Right renal pelvis (tissue), 4 donors: ENCODE measurements at places on chromosomes 7 and 10.

DNA sequence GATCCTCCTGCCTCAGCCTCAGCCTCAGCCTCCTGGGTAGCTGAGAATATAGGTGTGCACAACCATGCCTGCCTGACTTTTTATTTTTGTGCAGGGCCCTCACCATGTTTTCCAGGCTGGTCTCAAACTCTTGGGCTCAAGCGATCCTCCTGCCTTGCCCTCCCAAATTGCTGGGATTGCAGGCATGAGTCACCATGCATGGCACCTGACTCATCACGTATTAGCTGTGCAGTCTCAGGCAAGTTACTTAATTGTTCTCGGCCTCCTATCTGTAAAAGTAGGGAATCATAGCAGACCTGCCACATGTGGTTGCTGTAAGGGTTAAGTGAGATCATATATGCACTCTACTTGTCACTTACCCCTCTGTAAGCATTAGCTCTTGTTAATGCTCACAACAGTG, 117.2 kb downstream of the ANLN start:
- DNase-seq, result no peak

- no peak for DNase-seq
These were observed 101.9 kb downstream of the EXOC4 start for GRCh38 chr7:133354546-133355324.

GRCh38 chr7:111274857-111275256, 183.9 kb downstream of the LRRN3 start:
- DNase-seq, result no peak

DNA sequence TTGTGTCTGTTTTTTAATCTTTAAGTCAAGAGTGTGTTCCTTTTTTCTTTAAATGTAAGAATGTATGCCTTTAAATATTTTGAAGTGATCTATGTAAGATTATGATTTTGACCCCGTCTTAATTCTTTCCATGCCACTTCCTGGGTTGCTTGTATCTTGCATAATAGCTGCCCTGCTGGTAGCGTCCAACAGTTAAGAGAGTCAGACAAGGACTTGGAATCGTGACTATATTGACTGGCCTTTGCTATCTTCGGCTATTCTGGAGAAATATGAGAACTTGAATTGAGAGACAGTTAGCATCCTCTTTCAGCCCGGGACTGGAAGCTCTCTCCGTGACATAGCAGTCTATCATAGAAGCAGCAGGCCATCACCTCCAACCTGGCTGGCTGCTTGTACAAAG, 13.0 kb downstream of the NRP1 start:
- DNase-seq, result no peak

DNA sequence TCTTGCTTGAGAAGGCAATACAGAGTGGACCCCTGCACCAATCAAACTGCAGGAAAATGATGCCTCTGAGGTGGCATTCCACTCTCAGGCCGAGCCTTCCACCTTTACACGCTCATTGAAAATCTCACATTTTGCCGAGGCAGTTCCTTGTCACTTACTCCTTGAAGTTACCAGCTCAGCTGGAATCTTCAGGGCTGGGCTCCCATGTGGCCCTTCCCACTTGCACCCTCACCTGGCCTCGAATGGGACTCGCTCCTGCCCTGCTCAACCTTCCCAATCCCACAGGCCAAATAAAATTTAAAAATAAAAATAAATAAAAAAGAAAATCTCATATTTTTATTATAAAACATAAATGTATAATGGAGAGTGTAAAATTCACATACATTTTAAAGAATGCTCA, 790.7 kb upstream of the COBL start:
- no peak for DNase-seq

GRCh38 chr10:84626397-84627087, 298.2 kb downstream of the CCSER2 start:
- no peak for DNase-seq

GRCh38 chr10:125762692-125763648, 12.7 kb downstream of the MMP21 start:
- no peak for DNase-seq

DNA sequence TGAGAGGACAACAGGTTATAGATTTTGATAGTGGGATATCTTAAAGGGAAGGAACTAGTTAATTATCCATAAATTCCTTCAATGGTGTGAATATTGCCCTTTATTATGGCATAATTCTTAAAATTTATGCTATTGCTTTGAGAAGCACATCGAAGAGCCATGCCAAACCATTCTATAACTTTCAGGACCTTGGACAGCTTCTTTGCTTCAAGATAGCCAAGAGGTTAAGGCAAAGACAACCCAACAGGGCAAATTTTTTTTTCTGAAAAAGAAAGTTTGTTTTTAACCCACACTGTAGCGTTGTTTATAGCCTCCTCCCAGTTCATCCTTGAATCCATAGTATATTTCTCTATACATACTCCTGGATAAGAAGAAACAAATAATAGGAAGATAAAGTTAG, 103.2 kb downstream of the NRG3 start:
- DNase-seq, result peak; percentile 38

- no peak for DNase-seq
These were observed 112.4 kb downstream of the KBTBD2 start for GRCh38 chr7:32779167-32779566.

DNA sequence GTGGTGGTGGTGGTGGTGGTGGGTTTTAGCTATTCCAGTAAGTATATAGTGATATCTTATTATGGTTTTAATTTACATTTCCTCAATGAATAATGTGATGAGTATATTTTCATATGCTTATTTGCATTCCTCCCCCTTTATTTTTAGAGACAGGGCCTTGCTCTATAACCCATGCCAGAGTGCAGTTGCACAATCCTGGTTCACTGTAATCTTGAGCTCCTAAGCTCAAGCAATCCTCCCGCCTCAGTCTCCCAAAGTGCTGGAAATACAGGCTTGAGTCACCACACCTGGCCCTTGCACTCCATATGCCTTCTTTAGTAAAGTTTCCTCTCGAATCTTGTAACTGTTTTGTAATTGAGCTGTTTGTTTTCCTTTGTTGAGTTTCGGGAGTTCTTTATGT, 577.7 kb upstream of the AUTS2 start:
- no peak for DNase-seq

DNA sequence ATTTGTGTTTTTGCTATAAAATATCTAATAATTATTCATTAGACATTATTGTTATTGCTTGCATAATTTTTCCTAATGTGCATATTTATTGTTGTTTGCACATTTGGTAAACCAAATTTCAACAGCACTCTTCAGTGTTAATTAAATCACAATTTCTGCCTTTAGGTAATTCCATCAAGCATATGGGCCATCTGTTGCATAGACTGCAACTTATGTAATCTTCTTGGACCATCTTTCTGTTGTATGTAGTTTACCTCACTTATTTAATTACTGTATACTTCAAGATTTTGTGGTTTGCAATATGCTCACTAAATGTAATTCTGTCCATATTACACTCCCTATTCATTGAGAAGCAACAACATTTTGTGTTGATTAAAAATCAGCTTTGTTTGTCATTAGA, 1360.1 kb downstream of the REEP3 start:
- DNase-seq, result no peak

GRCh38 chr7:120828528-120828927, 29.4 kb downstream of the TSPAN12 start:
- DNase-seq, result no peak

DNA sequence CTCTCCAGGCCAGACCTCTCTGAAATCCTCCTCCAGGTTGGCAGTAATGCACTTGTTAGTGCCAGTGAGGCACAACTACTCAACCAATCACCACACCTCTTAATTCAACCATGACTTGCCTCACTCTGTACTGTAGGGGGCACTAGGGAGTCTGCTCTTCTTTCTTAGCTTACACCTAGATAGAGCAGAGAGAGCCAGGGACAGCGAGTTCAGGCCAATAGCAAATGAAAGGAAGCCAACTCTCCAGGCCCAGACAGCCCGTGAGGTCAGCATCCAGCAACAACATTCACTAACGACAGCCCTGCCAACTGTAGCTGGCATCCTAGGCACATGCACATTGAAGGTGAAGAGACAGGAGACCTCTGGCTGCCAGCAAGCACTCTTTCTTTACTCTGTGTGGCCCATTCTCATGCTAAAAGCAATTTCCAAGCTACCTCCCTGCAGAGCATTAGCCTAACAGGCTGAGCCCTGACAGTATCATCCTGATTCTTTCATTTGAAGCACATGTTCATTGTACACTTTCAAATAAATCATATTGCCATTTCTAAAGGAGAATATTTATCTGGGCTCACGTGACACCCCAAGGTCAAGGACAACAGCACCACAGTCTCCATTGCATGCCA, 136.3 kb downstream of the DPY19L1 start:
- DNase-seq, result no peak

- no peak for DNase-seq
These were observed 282.5 kb upstream of the NRP1 start for GRCh38 chr10:33616956-33617355.

DNA sequence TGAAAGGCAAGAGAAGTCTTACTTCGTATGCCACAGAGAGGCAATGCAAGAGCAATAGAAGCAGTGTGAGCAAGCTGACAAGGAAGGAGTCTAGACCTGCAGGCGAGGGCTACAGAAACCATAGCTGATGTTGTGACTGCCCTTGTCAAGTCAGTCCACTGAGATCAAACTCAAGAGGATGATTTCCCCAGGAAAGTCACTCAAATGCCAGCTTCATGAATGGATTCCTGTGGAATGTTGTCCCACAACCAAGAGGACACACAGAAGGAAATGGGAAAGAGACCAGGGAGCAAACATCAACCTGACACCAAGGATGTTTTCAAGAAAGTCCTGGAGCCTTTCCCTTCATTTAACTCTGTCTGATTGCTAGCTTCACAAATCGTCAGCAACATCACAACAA, 78.0 kb upstream of the GAD2 start:
- no peak for DNase-seq

DNA sequence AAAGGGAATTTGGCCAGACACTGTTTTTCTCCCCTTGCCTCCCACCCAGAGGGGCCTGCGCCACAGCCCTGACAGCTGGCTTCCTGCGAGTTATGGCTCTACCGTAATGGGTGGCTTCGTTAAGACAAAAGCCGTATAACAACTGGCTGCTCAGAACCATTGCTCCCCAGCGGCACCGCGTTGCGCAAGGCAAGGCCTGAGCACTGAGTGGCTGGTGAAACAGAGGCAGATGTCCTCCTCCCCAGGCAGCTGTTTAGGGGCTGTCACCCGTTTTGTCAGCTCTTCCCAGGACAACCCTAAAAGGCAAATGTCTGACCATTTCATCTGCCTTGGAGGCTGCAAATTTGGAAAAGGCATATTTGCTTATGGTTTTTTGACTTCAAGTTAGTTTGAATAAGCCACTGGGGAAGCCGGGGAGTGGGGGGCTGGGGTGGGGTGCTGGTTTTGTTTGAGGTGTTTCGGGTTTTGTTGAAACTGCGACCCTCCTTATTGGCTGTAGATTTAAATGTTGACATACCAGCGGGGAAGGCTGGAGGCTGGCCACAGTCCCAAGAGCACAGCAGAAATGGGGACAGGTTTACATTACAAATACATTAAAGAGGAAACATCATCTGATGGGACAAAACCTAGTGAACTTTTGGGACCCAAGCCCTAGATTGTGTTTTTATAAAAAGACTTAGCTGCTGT, 681 bp upstream of the SPOCK2 start:
- no peak for DNase-seq

DNA sequence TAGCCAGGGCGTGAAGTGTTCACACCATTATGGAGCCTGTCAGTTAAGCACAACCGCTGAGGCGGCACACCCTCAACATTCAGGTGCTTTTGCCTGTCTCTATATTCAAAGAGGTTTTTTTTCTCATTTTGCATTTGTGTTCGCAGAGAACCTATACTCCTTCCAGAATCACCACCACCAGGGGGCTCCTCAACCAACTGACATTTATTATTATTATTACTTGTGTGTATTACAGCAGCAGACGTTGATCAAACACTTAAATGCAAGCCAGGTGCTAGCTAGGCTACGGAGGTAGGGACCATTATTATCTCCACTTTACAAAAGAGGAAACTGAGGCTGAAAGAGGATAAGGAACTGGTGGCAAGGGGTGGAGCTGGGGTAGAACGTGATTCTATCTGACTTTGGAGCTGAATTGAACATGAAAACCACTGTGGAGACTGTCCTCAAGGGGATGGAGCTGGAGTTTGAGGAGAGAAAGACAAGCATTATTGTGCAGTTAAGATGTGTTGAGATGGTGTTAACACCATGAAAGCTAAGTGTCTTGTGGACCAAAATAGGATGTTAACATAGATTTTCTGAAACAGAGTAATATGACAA, 133.8 kb upstream of the PLXNA4 start:
- DNase-seq, result no peak

DNA sequence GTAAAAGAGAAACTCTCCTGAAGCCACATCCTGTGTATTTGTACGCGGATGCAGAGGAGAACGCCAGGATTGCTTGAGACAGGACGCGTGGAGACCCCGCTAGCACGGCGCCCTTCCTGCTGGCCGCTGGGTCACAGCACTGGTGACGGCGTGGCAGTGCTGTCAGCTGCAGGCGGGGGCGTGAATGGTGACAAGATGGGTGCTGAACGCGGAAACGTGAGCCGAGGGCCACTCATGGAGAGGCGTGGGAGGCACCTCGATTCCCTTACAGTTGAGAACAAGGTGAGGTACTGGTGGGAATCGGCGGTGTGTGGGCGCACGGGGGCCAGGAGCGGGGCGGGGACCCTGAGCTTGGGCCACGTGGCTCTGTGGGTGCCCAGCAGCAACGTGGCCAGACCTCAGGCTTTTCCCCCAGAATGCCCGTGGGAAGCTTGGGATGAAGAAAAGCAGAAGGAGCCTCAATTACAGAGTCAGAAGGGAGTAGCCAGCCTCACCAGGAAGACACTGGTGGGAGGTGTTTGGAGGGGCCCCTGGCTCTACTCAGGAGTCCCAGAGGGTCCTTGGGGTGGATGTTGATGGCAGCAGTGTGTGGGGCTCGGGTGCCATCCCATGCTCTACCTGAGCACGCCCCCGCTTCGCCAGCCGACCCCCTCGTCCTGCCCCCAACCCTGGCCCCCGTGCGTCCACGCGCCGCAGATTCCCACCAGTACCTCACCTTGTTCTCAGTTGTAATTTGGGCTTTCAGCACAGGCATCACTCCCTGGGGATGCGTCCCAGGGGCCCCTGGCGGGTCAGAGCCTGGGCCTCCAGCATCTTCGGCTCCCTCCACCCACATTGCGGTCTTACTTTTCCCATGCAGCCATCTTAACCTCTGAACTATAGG, 208.4 kb upstream of the TCERG1L start:
- no peak for DNase-seq

DNA sequence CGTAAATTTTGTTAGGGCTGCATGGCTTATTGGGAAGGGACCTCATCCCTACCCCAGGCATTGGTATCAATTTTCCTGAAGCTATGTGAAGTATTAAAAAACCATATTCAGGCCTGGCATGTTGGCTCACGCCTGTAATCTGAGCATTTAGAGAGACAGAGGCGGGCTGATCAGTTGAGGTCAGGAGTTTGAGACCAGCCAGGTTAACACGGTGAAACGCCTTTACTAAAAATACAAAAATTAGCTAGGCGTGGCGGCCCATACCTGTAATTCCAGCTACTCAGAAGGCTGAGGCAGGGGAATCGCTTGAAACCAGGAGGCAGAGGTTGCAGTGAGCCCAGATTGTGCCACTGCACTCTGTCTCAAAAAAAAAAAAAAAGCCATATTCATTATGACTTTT, 7.1 kb downstream of the TASOR2 start:
- no peak for DNase-seq

- DNase-seq, result no peak
These were observed 76.8 kb upstream of the LEP start for GRCh38 chr7:128164061-128164954.

GRCh38 chr7:5435291-5436002, 11.8 kb upstream of the TNRC18 start:
- no peak for DNase-seq

GRCh38 chr7:155669717-155670505, 25.4 kb downstream of the RBM33 start:
- DNase-seq, result no peak

- no peak for DNase-seq
These were observed 73.6 kb downstream of the RHOBTB1 start for GRCh38 chr10:60870416-60870728.

GRCh38 chr7:149070372-149071125, 20.0 kb downstream of the ZNF786 start:
- no peak for DNase-seq
